ENCODE measurements at places on chromosomes 7 and 10.

- no peak for DNase-seq
These were observed 6.7 kb downstream of the IFIT5 start for GRCh38 chr10:89421018-89421476.

- no peak for DNase-seq
These were observed 117.1 kb upstream of the MKLN1 start for GRCh38 chr7:131210618-131211017.

GRCh38 chr10:97150013-97150595 is 35.7 kb downstream of the SLIT1 start:
- no peak for DNase-seq

DNA sequence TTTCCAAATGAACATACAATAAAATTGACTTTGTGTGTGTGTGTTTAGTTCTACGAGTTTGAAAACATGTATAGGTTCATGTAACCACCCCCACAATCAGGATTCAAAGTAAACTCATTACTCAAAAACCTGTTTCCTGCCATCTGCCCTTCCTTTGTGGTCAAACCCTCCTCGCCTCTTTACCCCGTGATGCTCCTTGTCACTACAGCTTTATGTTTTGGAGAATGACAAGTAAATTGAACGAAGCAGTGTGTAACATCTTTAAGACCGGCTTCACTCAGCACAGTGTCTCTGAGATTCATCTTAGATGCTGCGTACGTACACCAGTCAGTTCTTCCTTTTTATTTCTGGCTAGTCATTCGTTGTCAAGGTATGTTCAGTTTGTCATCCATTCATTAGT is 54.6 kb upstream of the MKI67 start:
- no peak for DNase-seq

All from T-helper 17 cell (primary cell).